ENCODE measurements at places on chromosomes 11 and 22.

DNA sequence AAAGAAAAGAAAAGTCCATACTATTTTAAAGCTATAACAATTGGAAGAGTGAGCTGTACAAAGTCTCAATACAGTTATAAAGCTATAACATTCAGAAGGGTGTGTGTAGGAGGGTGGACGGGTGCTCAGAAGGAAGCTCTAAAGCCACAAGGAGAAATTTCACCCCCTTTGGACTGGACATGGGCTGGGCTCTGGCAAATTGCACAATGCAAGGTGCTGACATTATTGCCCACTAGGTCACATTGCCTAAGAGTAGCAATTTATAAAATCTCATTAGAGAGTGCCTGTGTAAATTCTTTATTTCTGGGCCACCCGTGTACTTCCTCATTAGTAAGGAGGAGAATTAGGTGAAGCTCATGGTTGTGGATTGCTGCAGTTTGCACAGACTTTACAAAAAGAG lies 5.7 kb upstream of the APOBEC3A start:
- DNase-seq = no peak

DNA sequence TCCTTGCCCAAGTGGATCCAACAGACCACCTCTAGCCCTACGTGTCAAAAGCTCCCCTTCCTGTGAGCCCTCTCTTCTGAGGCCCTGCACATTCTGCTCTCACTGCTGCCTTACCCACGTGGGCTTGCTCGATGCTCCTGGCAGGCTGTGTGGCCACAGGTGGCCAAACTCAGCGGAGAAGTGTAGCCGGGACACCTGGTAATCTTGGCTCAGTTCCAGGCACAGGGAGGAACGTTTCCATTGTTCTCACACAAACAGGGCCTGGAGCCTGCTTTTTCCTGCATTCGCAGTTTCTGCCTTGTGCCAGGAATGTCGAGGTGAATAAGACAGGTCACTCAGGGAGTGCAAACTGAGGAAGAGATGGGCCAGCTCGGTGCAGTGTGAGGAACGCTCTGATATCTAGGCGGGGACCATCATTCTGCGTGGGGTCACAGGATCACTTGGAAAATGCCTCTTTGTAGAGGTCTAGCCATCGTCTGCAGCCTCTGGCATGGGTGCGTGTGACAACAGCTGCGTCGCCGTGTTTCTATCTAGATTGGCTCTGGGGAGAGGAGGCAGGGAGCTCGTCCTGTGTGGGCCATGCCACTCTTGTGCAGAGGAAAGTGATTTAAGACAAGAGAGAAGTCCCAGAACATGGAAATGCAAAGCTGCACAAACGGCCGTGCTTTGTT lies 127.6 kb upstream of the PARVA start:
- no peak for DNase-seq

- DNase-seq = no peak
Observed at GRCh38 chr11:34223907-34224306, 118.5 kb downstream of the NAT10 start.

- DNase-seq = no peak
Observed at GRCh38 chr22:23908587-23909205, 14.5 kb downstream of the MIF start.

GRCh38 chr11:10807493-10808234 lies 1.1 kb downstream of the EIF4G2 start:
- DNase-seq = peak; percentile 54

- no peak for DNase-seq
Observed at GRCh38 chr22:48884786-48885185, 942.9 kb downstream of the BRD1 start.

GRCh38 chr11:95764267-95764898 lies 25.2 kb downstream of the FAM76B start:
- DNase-seq = peak; percentile 64

GRCh38 chr11:87198266-87198881 lies 160.6 kb downstream of the TMEM135 start:
- no peak for DNase-seq

DNA sequence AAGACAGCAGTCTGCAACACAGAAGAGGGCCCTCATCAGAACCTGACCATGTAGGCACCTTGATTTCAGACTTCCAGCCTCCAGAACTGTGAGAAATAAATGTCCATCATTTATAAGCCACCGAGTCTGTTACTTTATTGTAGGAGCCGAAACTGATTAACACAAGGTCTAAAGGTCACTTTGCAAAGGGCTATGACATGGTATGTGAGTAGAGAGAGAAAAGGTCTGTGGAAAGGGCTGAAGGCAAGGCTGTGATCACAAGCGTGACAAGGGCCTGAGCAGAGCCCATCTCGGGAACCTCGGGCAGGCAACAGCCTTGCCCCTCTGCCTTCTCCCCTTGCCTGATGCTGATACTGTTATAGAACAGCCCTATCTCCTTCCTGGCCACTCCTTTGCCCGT lies 73.4 kb upstream of the TEAD1 start:
- no peak for DNase-seq

DNA sequence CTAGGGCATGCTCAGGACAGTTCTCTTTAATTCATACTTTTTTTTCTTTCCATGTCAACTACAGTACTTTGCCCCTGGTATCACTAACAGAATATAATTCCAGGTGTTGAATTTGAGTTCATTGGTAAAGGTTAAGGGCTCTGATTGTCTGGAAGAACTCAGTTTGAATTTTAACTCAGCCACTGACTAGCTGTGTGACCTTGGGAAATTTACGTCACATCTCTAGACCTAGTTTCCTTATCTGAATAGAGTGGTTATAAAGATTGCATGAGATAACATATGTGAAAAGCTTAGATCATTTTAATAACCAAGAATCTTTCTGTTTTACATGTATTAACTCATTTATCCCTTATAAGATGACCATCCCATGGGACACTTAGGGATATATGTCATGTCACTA lies 15.8 kb upstream of the ZC3H12C start:
- DNase-seq = no peak

GRCh38 chr11:74288161-74288560 lies 23.3 kb downstream of the P4HA3 start:
- peak; percentile 96 for DNase-seq

DNA sequence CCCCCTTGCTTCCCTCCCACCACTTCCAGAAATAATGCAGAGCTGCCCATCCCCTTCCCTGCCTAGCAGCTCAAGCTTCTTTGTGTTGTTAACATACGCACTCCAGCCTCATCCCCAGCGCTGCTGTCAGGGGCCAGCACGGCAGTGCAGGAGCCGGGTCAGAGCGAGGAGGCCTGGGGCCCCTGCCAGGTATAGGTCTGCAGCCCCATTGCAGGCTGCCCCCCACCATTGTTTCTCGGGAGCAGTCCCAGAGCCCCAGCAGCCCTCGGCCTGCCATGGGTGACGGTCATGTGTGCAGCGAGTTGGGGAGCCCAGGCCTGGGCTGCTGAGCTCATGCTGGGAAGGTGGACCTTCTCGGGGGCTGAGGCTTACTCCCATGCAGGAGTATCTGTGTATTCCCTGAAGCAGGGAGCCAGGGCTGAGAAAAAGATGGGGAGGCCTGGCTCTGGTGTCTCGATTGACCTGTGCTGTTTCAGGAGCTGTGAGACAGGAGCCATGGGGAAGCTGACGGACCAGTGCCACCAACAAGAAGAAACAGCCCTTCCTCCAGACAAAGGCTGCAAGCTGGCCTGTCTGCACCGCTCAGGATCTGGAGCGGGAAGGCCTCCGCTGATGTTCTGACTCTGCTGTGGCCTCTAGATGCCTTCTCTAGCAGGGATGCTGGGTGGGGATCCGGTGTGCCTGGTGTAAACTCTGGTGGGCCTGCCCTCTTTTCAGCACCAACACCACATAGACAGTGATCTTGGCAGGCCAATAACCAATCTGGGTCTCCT lies 220.5 kb upstream of the B3GAT1 start:
- no peak for DNase-seq

DNA sequence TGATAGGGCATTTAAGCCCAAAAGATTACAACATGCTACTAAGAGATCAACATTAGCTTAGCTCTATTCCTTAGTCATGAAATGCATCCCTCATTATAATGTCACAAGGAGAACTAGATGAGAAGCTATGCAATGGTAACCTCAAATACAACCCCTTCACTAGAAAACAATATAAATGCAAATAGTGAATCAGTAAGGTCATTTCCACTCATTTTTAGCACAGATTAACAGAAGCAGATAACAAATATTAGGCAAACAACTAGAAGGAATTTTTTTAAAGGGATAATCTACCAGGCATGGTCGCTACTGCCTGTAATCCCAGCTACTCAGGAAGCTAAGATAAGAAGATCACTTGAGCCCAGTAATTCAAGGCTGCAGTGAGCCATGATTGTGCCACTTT lies 28.2 kb downstream of the SIK3 start:
- peak; percentile 35 for DNase-seq

DNA sequence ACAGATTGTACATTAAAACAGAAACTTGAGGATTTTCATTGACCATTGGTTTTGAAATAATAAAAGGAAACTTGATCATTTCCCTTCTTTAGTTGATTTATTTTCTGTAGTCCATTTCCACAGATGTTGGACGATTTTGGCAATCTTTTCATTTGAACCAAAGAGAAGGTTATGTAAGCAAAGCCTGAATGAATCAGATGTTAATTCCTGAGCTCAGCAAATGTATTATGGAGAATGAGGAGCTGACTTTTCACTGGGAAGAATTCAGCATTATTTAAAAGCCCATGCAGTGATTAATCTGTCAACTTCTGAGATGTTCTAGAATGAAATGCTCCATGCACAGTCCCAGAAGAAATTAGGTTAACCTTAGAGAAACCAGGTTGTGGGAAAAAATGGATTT lies 29.0 kb downstream of the ELMOD1 start:
- no peak for DNase-seq

- DNase-seq = no peak
Observed at GRCh38 chr11:66810576-66811185, 32.6 kb upstream of the RCE1 start.

GRCh38 chr22:36238373-36239149 lies 766 bp downstream of the APOL2 start:
- DNase-seq = no peak

- no peak for DNase-seq
Observed at GRCh38 chr11:62404901-62405300, 13.9 kb upstream of the SCGB1A1 start.

GRCh38 chr11:76610871-76611475 lies 59.6 kb downstream of the LRRC32 start:
- no peak for DNase-seq

- DNase-seq = peak; percentile 80
Observed at GRCh38 chr11:86818462-86819192, 18.3 kb downstream of the PRSS23 start.

DNA sequence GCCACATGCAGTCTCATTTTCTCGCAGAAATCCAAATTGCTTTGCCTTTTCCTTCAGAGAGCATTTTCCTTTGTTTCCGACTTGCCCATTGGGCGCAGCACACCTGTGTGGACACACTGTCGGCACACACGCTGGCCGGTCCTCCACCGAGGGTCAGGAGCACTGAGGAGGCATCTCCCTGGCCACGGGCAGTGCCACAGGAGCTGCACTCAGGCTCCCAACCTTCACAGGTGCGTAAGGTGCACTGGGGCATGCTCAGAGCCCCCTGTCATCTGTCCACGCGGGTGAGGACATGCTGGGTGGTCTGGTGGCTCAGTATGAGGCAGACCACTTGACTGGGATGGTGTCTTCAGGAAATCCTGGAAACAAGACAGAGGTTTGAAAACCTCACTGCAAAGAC lies 779.1 kb downstream of the BRD1 start:
- no peak for DNase-seq

- peak; percentile 61 for DNase-seq
Observed at GRCh38 chr22:24367841-24368240, 59.6 kb upstream of the ADORA2A start.

DNA sequence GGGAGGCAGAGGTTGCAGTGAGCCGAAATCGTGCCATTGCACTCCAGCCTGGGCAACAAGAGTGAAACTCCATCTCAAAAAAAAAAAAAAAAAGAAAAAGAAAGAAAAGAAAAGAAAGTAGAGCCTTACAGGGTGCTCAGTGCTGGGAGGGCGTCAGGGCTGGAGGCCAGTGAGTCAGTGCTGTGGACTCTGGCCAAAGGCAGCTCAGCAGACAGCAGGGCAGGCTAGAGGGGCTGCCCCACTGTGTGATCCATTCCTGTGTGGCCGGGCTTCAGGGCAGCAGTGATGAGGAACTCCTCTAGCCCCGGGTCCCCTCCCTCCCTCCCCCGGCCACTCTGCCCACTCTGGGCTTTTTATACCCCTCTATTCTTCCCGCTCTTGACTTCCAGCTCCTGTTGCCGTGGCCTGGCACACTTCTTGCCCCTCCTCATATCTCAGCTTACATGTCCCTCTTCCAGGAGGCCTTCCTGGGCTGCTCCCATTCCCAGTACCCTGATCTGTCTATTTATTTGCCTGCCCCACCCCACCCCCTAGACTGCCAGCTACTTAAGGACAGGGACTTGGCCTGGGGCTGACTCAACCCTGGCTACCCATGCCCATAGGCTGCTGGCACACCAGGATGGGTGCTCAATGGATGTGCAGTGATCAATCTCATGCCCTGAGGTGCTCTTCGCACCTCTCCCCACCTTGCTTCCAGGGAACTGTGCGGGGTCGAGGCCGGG lies 10.1 kb downstream of the SYT12 start:
- DNase-seq = peak; percentile 88

- DNase-seq = peak; percentile 39
Observed at GRCh38 chr11:118229274-118229847, 4.5 kb upstream of the JAML start.

GRCh38 chr11:67438158-67438902 lies 848 bp upstream of the PTPRCAP start:
- DNase-seq = no peak

GRCh38 chr11:73425108-73425507 lies 48.9 kb downstream of the RELT start:
- DNase-seq = no peak

DNA sequence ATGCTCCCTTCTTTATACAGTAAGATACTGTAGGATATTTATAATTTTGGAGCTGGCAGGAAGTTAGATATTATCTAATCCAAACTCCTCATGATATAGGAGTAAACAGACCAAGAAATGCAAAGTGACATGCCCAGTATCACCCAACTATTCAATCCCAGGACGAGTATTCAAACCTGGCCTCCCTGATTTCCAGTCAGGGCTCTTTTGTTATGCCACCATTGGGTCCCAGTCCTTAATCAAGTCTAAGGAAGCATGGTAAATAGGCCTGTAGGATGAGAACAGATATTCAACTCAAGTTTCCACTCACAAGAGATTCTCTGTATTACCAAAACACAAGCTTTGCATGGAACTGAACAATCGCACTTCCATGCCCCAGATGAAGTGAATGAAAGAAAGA lies 484.0 kb upstream of the API5 start:
- DNase-seq = no peak

DNA sequence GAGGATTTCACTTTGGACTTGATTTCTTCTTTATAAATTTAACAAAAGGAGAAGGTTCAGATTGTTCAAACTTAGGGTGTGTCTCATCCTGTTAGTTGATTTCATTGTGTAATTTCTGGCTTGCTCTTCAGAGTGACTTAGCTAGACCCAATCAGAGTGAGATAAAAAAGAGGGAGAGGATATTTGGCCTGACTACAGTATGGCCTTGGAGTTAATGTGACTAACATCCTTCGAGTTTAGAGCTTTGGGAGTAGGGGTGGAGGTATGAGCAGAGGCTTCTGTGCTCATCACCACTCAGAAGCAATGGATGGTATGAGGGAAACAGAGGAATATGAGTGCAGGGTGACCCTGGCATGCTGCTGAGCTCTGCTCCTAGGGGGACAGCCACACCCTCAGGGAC lies 114.2 kb downstream of the ME3 start:
- peak; percentile 31 for DNase-seq

GRCh38 chr11:14140991-14141390 lies 178.5 kb downstream of the SPON1 start:
- no peak for DNase-seq

All from fibroblast of skin of right biceps (primary cell).